ENCODE measurements at places on chromosomes 11 and 22.

DNA sequence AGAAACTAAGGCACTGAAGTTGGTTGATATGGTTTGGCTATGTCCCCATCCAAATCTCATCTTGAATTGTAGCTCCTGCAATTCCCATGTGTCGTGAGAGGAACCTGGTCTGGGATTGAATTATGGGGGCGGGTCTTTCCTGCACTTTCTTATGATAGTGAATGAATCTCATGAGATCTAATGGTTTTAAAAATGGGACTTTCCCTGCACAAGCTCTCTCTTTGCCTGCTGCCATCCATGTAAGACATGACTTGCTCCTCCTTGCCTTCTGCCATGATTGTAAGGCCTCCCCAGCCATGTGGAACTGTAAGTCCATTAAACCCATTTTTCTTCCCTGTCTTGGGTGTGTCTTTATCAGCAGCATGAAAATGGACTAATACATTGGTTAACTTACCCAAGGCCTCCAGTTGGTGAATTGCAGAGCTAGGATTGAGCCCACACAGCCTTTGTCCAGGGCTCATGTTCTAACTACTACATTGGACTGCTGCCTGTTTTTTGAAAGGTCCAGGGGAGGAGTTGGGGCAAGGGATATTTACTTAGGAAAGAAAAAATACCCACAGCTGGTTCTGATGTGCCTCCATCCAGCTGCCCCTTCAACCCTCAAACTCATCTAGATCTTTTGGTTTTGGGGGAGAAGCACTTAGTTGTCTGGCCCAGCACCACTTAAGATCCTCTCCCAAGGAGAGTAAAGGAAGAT lies 107.8 kb upstream of the NAV2 start:
- DNase-seq = no peak

GRCh38 chr11:58629857-58630256 lies 7.4 kb downstream of the CNTF start:
- DNase-seq = no peak

- DNase-seq = no peak
Measured at GRCh38 chr11:945986-946385, 20.3 kb downstream of the AP2A2 start.

DNA sequence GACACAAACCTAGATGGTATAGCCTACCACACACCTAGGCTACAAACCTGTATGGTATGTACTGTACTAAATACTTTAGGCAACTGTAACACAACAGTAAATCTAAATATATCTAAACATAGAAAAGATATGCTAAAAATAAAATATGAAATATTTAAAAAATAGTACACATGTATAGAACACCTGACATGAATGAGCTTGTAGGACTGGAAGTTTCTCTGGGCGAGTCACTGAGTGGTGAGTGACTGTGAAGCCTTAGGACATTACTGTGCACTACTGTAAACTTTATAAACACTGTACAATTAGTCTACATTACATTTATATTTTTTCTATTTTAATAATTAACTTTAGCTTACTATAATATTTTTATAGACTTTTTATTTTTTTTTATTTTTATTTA lies 1301.3 kb downstream of the FAM181B start:
- DNase-seq = no peak

- no peak for DNase-seq
Measured at GRCh38 chr11:95035316-95035715, 10.3 kb downstream of the KDM4E start.

- DNase-seq = no peak
Measured at GRCh38 chr11:123264431-123264780, 69.4 kb upstream of the CLMP start.

- DNase-seq = no peak
Measured at GRCh38 chr11:108805030-108805429, 140.2 kb downstream of the DDX10 start.

DNA sequence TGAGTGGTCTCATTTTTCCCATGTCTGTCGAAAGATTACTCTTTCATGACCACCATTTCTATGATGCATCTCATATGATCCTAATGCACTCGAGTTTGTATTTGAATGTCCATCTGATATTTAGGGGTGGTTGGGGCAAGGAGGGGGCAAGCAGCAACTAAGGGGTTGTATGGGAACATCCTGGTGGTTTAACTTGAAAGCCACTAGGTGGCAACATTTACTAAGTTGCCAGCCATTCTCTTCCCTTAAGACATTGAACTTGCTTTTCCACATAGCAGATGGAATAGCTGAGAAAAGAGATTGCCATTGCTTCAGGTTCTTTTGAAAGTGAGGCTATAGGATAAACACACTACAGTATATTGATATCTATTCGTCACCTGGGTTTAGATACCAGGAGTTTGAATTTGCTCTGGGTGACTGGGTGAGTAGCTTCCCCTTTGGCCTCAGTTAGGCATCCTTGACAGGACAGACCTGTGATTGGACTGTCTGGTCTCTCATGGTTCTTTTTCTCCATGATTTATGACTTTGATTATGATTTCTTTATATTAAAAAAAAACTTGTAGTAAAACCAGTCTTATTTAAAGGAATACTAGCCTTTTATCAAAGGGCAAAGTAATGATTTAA lies 32.4 kb downstream of the NF2 start:
- no peak for DNase-seq

DNA sequence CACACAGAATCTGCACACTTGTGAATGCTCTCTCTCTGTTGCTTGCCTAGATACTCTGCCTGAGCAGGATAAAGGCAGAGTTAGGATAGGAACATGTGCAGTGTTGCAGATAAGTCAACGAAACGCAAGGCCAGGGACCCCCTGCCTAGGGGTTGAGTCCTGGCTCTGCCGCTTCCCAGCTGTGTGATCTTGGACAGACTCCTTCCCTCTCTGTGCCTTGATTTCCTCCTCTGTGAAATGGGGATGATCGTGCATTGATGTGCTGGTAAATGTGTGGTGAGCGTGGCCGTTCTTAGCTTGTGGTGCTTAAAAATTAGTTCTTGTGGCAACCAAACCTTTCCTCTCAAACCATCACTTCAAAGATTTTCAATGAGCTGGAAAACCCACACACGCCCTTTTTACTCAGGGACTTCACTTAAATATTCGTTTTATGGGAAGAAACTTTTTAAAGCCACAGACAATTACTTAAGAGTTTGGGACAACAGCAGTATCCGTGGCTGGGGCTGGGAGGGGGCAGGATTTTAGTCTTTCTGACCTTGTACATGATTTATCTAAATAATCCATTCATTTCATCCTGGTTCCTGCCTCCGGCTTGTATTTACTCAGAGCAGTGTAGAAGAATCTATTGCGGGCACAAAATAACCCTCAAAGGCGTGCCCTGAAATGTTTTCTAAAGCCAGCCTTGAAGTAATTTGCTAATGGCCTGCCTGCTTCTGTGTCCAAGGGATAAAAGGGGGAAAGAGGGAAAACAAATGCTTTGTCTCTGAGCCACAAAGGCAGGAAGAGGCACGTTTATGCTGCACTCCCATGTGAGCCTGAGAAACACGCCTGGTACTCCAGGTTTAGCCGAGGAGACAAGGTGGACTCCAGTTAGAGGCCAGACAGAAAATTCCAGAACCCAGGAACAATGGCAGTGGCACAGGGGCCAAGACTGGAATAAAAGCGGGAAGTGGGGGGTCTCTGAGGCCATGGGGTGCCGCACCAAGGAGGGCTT lies 85.0 kb upstream of the CRYBB3 start:
- no peak for DNase-seq

- no peak for DNase-seq
Measured at GRCh38 chr11:6285019-6285418, 25.4 kb downstream of the CCKBR start.

- no peak for DNase-seq
Measured at GRCh38 chr11:44446366-44446762, 119.1 kb upstream of the CD82 start.

DNA sequence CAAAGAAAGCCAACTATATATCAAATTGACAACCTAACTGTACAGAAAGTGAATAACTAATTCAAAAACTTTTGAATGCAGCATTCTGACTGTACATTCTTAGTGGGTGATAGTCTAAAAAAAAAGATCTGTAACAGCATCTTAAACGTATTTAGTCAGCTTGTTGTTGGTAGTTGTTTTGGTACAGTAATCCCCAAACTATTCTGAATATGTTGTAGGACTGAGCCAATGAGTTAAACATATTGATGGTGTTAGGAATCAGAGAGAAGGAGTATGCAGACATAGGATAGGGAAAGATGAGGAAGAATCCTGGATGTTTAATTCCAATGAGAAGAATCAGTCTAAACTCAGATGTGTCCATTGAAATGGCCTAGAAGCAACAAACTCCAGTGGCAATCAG lies 41.9 kb upstream of the KIRREL3 start:
- no peak for DNase-seq

- no peak for DNase-seq
Measured at GRCh38 chr11:43736502-43737200, 56.1 kb downstream of the HSD17B12 start.

DNA sequence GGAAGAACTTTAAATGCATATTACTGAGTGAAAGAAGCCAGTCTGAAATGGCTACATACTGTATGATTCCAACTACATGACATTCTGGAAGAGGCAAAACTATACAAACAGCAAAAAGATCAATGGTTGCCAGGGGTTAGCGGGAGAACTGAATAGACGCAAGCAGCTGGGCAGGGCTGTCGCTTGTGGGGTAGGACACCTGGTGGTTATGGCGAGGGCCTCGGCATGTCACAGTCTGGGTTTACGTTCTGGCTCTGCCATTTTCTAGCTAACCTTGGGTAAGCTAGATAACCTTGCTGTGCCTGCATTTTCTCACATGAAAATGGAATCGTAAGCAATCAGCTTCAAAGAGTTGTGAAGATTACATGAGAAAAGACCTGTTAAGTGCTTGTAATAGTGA lies 55.2 kb upstream of the SYT13 start:
- DNase-seq = no peak

DNA sequence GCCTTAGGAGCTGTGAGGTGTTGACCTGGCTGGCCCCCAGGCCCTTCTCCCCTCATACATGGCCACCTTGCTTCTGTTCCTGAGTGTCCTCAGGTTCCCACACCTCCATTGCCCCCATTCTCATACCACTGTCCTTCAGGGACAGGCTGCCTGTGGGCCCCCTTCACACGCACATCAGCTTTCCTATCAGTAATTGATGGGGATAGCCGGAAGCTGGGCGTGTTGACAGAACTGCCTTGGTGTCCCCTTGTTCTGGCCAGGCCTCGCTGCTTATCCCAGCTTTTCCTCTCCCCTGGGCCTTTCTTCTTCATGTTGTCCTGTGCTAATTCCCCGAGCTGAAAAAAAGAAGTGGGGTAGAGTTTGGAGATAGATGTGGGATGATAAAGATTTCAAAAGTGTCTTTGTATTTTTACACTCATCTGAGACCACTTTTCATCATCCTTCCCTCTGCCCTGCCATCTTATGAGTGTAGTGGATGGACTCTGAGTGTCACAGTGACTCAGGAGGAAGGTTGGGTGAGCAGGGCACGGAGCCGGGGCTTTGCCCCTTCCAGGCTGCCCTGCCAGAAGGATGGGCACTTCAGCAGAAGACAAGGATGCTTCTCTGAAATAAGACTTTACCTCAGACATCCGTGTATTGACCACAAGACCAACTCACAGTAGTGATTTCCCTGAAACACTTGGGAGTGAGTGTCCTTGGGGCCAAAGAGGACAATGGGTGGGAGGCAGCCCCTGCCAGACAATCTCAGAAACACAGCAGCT lies 42.8 kb downstream of the MED15 start:
- no peak for DNase-seq

GRCh38 chr11:68878022-68878421 lies 25.6 kb downstream of the MRPL21 start:
- no peak for DNase-seq

DNA sequence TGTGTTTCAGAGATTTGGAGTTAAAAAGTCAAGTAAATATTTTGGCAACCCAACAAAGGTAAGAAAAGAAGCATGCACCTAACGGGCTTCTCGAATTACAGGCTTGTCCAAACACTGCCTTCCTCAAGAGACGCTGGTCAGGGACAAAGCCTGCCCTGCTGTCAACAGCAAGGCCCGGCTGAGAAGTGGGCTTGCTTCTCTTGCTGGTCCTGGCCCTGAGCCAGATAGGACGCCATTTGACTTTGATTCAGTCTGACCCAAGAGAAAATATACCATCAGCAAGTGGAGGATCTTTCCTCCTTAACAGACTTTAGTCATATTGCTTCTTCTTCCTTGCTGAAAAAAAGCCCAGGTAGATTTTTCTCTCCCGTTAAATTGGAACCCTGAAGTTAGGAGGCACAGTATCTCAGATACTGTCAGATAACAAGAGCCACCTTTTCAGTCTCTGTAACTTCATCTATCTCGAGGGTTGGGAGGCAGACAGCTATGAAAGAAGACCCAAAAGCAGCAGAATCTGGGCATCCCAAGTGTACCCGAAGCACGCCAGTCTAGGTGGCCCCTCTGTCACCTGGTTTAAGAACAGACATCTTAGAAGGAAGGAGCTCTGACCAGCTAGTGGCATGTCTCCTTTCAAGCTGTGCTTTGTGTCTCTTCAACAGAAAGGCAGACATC lies 57.5 kb downstream of the C22orf31 start:
- no peak for DNase-seq

DNA sequence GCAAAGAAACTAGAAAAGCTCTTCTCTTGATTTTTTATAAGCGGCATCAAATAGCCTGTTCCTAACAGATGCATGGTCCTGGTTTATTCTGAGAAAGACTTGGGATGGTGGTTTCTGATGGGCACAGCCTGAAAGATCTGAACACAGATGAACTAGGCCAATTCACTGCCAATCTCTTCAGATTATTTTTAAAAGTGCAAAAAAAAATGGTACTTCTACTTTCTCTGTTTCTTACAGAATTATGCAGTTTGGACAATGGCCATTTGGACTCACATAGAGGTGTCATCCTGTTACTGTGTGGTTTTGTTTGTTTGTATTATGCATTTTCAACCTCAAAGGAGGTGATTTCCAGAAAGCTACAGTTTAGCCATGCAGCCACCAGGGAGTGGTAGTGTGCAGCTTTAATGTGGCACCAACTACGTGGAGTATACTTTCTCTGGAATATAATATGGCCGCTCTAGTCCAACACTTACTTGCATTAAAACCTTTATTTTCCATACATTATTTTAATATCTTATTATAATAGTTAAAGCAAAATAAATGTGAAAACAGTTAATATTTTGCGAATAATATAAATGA lies 469.8 kb upstream of the KIRREL3 start:
- no peak for DNase-seq

DNA sequence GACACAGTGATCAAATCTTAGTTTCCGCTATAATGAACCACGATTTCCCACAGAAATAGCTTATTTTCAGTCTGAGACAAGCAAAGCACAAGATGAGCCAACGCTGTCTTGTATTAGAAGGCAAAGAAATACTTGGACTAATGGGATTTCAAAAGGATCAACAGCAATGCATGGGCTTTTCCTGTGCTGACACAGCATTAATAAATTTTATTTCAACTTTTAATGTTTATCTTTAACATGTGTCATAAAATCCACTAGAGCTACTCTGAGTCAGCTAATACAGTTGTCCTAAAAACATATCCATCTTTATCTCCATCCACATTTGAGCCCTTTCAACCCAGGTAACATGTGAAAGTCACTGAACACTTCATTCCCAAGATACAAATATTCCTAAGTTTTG lies 15.5 kb upstream of the SLC25A17 start:
- DNase-seq = no peak

- no peak for DNase-seq
Measured at GRCh38 chr11:75792997-75793800, 21.8 kb upstream of the UVRAG start.

GRCh38 chr22:31290494-31291471 lies 1.5 kb downstream of the PIK3IP1 start:
- DNase-seq = peak; percentile 90

- DNase-seq = no peak
Measured at GRCh38 chr11:22787551-22788162, 41.9 kb downstream of the SVIP start.

GRCh38 chr11:35029979-35030682 lies 108.8 kb upstream of the CD44 start:
- DNase-seq = no peak

Measured in activated gamma-delta T cell treated with anti-CD3 and anti-CD28 coated beads, Interleukin-2, amount 50 U/mL, for 16 hours (primary cell).